ENCODE measurements at places on chromosomes 1 and 21.

DNA sequence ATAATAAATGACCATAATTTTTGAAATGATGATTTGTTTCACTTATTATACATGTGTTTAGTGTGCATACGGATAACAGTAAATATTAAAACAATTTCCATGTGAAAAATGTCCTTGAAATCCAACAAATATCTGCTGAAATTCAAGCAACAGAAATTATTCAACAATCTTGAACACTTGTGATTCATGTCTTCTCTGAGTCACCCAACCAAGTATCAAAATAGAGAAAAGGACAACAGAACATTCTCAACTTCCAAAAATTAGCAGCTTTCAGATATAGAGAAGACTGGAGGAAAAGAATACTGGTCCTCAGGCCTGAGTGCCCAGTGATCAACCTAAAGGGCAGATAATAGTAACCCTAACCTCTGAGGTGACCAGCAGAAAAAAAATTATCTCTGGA is 90.8 kb downstream of the VAV3 start:
- DNase-seq = no peak

- DNase-seq = no peak
These were observed at the start of gene LCE2A for GRCh38 chr1:152697701-152698600. LCE2A (plus strand) TSS chr1:152698345; CDS start chr1:152698902, 557 bp downstream.

DNA sequence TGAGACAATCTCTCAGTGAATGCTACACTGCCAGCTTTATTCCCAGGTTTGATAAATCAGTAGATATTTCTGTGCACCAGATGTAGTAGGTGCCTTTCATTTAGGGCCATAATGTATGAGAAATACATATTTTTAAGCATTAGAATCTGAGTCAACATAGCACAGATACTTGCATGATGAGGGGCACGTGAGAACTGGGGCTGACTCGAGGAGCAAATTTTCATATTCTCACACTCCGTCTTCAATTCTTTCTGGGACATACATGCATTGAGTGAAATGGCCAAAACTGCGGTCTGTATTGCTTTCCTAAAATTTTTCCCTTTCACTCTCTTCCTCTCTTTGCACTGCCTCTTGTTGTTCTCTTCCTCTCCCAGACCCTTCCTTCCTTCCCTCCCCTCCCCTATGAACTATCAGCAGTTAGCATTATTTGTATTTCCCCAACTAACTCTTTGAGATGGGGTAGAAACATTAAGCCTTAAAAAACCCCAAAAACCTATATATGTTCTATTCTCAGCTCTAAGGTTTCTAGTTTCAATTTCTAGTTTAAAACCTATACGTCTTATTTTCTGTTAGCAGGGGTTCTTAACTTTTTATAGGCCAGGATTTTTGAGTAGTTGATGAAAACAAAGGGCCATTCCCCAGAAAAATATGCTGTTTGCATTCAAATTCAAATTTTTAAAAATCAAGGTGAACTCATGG is 289.1 kb downstream of the PTBP2 start:
- DNase-seq = no peak

DNA sequence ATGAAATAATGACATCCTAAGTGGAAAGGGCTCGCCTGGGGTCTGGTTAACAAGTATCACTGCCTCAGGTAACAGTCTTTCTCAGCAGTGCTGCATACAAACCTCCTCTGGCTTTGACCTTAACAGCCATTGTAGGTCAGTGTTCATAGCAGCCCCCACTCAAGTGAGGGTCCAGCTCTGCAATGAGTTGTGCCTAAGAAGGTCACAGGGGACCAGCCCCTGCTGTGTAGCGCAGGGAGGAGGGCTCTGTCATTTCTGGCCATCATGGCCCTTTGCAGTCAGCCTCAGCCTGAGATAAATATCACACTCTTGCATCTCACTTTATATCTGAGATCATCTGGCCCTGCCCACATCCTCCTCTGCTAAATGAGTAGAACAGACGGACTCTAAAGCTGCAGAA is 18.1 kb upstream of the MYSM1 start:
- DNase-seq = peak; percentile 50

- no peak for DNase-seq
These were observed 98.5 kb downstream of the MRPL37 start for GRCh38 chr1:54298284-54299033.

DNA sequence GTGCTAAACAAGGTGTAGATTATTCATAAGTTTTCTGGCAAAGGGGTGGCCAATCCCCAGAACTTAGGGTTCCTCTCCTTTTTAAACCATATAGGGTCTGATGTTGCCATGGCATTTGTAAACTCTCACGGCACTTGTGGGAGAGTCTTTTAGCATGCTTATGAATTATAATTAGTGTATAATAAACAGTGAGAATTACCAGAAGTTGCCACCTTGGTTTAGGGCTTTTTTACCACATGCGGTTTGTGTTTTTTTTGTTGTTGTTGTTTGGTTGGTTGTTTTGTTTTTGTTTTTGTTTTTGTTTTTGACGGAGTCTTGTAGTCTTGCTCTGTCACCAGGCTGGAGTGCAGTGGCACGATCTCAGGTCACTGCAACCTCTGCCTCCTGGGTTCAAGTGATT is 8.9 kb upstream of the LAX1 start:
- DNase-seq = peak; percentile 51

GRCh38 chr1:199859491-199859933 is 168.0 kb upstream of the NR5A2 start:
- peak; percentile 0 for DNase-seq

GRCh38 chr1:90952906-90953305 is 68.9 kb downstream of the ZNF644 start:
- DNase-seq = no peak

DNA sequence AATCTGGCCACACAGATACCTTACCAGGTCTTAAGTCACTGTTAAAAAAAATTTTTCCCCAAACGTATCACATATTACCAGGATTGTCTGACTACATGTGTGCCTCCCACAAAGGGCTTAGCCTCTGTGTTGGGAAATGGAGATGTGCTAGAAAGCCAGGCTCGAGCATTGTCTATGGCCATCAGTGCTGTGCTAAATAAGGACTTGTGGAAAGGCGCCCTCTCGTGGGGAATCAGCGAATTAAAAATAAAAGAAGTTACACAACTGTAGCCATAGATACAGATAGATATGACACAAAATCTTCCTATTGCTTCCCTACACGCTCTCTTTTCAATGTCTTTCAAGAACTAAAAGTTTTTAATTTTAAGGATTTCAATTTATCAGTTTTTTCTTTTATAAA is 47.5 kb upstream of the CRNN start:
- DNase-seq = peak; percentile 84

GRCh38 chr1:230206207-230206606 is 139.2 kb downstream of the GALNT2 start:
- DNase-seq = no peak

DNA sequence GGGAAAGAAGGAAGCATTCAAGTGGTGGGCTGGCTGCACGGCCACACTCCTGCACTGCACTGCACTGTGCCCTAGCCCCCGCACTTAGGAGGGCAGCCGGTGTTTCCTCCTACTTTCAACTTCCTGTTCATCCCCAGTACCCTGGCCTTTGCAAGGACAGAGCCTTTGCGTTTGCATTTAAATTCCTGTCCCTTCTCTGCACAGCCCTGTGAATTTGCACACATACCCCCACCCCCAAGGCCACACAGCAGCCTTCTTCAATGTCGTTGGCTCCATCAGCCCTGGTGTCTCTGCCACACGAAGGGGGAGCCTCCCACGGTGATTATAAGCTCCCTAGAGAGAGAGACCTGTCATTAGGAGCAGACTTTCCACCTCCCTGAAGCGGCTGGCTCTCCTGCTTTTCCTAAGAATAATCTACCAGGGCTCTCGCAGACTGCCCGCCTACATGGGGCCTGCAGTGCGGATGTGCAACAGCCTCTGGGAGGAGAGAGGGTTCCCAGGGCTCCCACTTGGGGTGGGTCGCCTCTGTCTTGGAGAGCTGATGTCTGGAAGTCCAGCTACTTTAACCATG is 13.2 kb upstream of the SLC45A3 start:
- DNase-seq = no peak

DNA sequence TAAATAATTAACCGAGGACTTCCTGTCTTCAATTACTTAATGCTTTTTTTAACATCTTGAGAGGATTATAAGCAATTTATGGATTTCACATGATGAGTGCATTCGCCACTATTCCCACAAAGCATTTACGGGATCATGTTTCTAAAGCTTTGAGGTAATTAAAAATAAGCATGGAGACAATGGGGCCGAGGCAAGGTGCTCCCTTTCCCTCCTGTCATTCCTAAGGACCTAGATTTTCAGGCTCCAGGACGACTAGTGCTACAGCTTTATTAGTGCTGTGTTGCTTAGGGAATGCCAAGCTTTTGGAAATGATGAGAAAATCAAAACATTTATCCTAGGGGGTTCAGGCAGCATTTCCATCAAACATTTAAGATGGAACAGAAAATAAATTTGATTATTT is 209.2 kb downstream of the KCTD3 start:
- no peak for DNase-seq

DNA sequence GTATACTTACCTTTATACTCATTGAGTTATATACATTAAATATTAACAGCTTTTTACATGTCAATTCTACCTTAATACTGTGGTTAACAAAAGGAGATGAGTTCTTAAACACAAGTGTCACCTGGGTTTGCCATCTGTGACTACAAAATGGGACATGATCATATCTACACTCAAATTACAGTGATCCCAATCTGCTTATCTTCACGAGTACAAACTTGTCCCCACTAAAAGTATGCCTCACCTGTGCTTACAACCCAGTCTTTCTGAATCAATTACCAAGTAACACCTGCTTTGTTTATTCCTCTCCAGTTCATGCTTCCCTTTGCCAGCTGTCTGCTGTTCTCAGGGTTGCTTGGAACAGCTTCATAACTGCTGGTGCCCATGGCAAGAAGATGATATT is 8.8 kb downstream of the CD1E start:
- no peak for DNase-seq
